ENCODE measurements at places on chromosomes 12 and 14. TPM values are rescaled to one million over a fixed set of nuclear protein-coding genes. Genes with fewer than 3 reads are reported as not detected.

KRT83 gene
- total RNA-seq, result not detected

PLA2G1B gene
- total RNA-seq, result not detected

CISTR gene
- not detected for total RNA-seq

B4GALNT1 gene
- 0.63 TPM for total RNA-seq

MYO1H gene
- total RNA-seq, result not detected

INHBC gene
- total RNA-seq, result not detected

PRMT5 gene
- total RNA-seq, result 42.9 TPM

SCNN1A gene
- 0.88 TPM for total RNA-seq

GYS2 gene
- total RNA-seq, result not detected

RIMBP2 gene
- total RNA-seq, result 0.18 TPM

IL26 gene
- not detected for total RNA-seq

INHBE gene
- total RNA-seq, result not detected

ADAMTS20 gene
- not detected for total RNA-seq

CACNA2D4 gene
- 11.3 TPM for total RNA-seq

POLE2 gene
- total RNA-seq, result 20.2 TPM

MANSC4 gene
- not detected for total RNA-seq

PLEKHH1 gene
- total RNA-seq, result 0.77 TPM

PALS1 gene
- 7.2 TPM for total RNA-seq

KRT82 gene
- not detected for total RNA-seq

PDE3A gene
- total RNA-seq, result not detected

STAB2 gene
- total RNA-seq, result not detected

RAB2B gene
- total RNA-seq, result 27.3 TPM

TAS2R31 gene
- total RNA-seq, result 2.4 TPM

TDRD9 gene
- 0.05 TPM for total RNA-seq

GPX2 gene
- total RNA-seq, result not detected

Measured in activated naive CD4-positive, alpha-beta T cell treated with anti-CD3 and anti-CD28 coated beads, Interleukin-2, amount 10 ng/mL, durations not matched to agents 5 hours and 36 hours (primary cell).